ENCODE measurements at places on chromosomes 11 and 22.

DNA sequence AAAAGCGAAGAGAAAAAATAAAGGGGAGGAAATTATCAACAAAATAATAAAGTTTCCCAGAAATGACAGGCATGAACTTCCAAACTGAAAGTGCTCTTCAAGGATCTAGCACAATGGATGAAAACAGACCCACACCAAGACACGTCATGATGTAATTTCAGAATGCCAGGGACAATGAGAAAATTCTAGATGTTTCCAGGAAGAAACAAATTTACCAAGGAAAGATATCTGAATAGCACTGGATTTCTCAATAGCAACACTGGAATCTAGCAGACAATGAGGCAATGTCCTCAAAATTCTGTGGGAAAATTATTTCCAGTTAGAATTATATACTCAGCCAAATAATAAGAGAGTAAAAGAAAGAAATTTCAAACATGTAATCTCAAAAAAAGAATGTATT, 46.0 kb downstream of the DENND5A start:
- no peaks in the 10 kb centered on the region for H3K36me3 ChIP-seq
- no peaks in the 10 kb centered on the region for H3K27me3 ChIP-seq
- no peak overlapping the region for H3K27ac ChIP-seq
- no peak for DNase-seq

DNA sequence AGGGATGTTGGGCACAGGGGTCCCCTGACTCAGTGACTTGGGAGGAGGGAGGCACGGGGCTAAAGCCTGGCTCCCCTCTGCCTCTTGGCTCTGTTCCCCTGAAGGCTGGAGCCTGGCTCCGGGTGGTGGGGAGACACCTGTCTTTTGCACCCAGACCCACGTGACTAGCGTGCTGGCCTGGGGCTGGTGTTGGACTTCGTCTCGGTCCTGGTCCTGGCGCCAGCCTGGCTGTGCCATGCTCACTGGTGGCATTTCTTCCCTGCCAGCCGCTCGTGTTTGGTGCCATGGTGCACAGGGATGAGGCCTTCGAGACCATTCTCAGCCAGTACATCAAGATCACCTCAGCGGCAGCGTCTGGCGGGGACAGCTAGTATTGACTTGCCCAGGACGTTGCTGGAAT, 56.7 kb downstream of the GRAMD4 start:
- no peak for DNase-seq
- H3K36me3 ChIP-seq, result no peaks in the 10 kb centered on the region
- no peak overlapping the region for H3K4me3 ChIP-seq
- peak overlapping the region; percentile 77 for H3K27ac ChIP-seq
- H3K4me1 ChIP-seq, result peaks cover 41% of the 10 kb centered on the region
- H3K27me3 ChIP-seq, result no peaks in the 10 kb centered on the region

DNA sequence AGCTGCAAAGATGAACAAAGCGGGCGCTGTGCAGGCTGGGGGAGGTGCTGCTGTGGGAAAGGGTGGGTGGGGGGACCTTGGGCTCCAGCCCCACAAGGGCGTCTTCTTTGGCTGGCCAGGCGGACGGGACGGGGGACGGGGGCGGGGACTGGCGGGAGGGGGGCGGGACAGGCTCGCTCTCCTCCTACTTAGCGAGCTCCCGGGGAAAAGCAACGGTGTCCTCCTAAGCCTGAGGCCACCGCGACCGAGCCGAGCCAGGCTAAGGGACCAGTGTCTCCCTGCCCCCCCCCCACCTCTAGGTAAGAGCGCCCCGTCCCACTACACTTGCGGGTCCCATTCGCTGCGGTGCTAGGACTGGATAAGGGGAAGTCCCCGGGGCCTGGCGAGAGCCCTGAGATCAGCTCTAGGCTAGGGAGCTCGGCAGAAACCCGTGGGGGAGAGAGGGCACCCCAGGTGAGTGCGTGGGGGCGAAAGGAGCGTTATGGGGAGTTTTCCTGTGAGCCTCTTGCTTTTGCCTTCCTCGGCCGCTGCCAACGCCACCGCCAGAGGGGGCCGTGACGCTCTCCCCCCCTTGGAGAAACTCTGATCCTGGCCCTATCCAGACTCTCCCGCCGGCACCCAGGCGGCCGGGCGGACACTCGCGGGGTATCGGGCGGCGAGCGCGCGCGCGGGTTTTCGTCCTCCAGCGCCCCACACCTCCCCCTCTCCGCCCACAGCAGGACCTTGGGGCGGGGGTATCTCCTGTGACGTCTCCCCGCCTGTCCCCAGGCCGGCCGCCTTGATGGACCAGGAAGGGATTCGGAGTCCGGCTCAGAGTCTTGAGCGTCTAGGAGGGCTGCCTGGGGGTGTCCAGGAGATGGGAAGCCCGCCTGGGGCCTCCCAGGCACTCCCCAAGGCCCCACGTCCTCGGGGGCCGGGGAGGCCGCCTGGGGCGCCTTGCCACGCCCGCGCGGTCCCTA, at the start of gene PHLDB1:
TSS of gene PHLDB1 (plus strand) at position 215 of the 959 bp plus-strand sequence. CDS start 6,222 bp downstream, outside the sequence.
- H3K27ac ChIP-seq, result peak within 1 kb of the TSS; percentile 95
- peak within 1 kb of the TSS; percentile 87 for H3K4me3 ChIP-seq
- H3K27me3 ChIP-seq, result no peaks in the 10 kb centered on the region
- peak; percentile 37 for DNase-seq
- peaks cover 35% of the 10 kb centered on the region for H3K4me1 ChIP-seq

- H3K4me1 ChIP-seq, result no peaks in the 10 kb centered on the region
- no peaks in the 10 kb centered on the region for H3K36me3 ChIP-seq
- H3K27ac ChIP-seq, result no peak overlapping the region
- no peak for DNase-seq
Measured at GRCh38 chr11:117589063-117589462, 208.0 kb downstream of the DSCAML1 start.

GRCh38 chr11:31050061-31050765, 319.3 kb downstream of the DCDC1 start:
- H3K27ac ChIP-seq, result no peak overlapping the region
- H3K4me3 ChIP-seq, result no peak overlapping the region
- no peaks in the 10 kb centered on the region for H3K4me1 ChIP-seq
- H3K27me3 ChIP-seq, result no peaks in the 10 kb centered on the region

- no peak for DNase-seq
- no peaks in the 10 kb centered on the region for H3K36me3 ChIP-seq
- peaks cover 15% of the 10 kb centered on the region for H3K27me3 ChIP-seq
- no peak overlapping the region for H3K4me3 ChIP-seq
Measured at GRCh38 chr11:115751243-115752015, 247.2 kb upstream of the CADM1 start.

GRCh38 chr22:19174106-19175025, 4.2 kb downstream of the SLC25A1 start:
- DNase-seq, result no peak
- peaks cover 46% of the 10 kb centered on the region for H3K4me1 ChIP-seq
- no peak overlapping the region for H3K27ac ChIP-seq
- no peak overlapping the region for H3K4me3 ChIP-seq

Data from naive thymus-derived CD8-positive, alpha-beta T cell (primary cell).